NCI-H2081 treated with DMSO at 0.1 percent for 48 hours (cell line): ENCODE measurements at places on chromosomes 5 and 9.

DNA sequence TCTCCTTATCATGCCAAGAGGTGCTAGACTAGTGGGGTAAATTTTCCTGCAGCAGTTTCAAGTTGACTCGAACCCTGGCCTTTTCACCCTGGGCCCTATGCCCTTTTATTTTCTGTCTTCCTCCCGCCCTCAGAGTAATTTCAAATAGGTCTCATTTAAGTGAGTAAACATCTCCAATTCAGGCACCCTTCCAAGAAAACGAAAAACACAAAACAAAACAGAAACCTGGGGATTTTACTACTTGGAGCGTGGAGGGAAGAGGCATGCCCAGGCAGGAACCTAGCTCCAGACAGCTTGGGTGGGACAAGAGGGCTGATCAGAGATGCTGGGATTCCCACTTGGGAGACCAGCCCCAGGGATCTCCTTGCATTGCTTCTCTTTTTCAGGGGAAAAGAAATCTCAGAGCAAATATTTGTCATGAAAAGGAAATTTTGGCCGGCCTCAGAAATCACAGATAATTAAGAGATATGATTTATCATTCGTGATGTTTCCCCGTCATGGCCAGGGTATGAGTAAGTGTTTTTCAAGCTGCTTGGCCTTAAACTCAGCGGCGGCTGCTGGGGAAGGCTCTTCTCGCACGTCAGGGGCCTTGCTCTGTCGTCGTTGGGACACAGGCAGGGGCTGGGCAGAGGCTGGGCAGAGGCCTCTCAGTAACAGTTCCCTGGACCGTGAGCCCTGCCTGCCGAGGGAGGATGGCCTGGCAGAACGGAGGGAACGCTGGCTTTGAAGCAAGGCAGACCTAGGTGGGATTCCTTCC lies 248.6 kb upstream of the KLF4 start:
- no peak for DNase-seq

DNA sequence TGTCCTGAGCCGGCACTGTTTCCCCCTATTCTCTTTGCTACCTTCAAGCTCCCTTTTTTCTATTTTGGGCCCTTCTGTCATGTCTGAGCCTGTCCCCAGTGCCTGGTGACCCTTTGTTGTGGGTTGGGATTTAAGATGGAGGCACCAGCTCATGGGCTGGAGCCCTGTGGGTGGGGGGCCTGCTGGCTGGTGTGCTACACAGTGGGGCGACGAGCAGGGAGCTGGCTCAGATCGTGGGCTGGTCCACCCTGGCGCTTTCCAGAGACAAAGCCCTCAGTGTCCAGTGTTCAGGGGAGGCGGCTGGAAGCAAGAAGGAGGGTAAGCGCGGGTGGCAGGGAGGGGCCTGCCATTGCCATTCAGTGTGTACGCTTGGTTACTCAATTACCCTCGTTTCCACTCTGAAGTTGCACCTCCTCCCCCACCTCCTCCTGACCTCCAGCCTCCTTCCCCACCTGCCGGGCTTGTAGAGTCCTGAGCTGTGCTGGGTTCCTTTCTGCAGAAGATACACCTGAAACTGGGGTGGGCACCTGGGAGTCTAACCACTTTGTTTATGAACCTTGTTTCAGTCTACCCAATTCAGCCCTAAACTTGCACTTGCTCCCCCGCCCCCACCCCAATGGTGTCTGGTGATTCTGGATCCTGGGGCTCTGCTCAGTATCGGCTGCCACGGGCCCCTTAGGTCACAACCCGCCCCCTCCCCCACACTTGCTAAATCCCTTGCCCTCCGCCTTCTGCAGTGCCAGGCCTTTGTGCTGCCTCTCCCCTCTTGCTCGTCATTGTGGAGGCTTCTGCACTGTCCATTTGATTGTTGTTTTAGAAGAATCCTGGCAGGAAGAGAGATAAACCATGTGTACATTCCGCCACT lies 49.9 kb downstream of the MVB12B start:
- DNase-seq: no peak

- DNase-seq: no peak
Measured at GRCh38 chr5:93220431-93220830, 360.6 kb downstream of the NR2F1-AS1 start.

- no peak for DNase-seq
Measured at GRCh38 chr5:147784146-147784987, 1.8 kb upstream of the JAKMIP2 start.

- DNase-seq: no peak
Measured at GRCh38 chr5:72476721-72477120, 30.5 kb downstream of the ZNF366 start.

- peak; percentile 83 for DNase-seq
Measured at GRCh38 chr9:111961575-111961974, 65.0 kb downstream of the UGCG start.

- DNase-seq: no peak
Measured at GRCh38 chr9:93675336-93676150, 99.2 kb downstream of the PHF2 start.

GRCh38 chr5:177320879-177321278 lies 9.2 kb upstream of the MXD3 start:
- DNase-seq: no peak

DNA sequence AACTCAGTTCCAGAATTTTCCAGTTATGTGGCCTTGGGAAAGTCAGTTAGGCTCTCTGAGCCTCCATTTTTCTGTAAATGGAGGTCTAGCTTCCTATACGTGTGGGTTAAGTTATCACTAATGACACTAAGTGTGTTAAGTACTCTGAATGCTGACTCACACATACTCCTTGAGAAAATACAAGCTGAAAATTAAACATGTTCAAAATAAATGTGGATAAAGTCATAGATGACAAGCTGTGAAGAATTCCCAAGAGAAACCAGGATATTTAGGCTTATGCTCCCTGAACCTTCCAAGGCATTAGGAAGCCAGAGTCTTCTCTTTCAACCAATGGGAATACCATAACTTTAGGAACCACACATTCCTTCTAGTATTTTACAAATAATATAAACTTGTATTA lies 58.1 kb downstream of the ABCA1 start:
- no peak for DNase-seq

DNA sequence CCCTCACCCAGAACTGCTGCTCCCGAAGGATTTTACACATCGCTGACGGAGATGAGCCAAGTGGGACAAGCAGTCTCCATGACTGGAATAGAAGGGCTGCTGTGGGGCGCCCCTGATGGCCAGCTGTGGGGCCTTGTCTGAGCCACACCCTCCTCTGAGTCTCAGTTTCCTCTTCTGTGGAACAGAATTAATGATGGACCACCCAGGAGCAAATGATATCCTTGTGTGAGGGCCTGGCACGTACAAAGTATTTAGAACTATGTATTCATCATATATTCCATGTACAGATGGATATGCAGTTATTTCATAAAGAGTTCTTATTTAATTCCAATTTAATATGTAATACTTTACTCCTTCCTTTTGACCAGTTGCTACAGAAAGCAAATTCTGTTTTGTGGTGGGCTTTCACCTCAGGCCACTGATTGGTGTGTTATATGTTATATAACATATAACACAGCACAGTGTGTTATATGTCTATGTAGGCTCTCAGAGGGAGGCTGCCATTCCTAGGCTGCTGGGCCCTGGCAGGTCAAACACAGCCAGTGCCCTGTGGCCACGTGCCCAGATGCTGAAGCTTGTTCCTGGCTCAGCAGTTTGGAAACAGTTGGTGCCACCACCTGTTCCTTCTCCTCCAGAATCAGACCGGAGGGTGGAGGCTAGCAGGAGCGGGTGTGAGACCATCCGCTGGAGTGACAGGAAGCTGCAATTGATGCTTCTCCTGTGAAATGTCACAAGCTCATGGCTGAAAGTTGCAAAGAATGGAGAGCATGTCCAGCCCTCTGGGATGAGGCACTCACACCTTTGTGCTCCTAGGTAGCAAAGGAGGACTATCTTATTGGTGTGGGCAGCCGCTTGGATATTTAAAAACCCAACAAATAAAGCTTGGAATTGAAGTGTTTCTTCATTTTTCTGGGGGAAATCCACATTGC lies 4.4 kb upstream of the FGD3 start:
- DNase-seq: no peak

DNA sequence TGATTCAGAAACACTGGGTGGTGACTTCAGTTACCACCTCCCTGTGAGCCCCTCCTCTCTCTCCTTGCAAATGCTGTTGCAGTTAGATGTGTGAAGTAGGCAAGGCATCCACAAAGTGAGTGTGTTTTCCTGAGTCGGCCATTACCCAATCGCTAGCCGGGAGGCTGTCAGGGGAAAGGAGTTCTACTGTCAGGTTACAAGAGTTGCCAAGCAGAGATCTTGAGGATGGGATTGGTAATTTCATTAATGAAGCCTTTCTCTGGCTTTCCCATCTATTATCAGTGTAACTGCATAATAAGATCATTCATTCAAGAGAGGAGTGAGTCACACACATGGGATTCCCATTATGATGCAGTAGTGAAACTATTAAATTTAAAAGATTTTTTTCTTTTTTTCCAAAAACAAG lies 106.9 kb downstream of the GLDC start:
- DNase-seq: no peak

GRCh38 chr9:127452691-127453090 lies 1.4 kb downstream of the LRSAM1 start:
- no peak for DNase-seq

DNA sequence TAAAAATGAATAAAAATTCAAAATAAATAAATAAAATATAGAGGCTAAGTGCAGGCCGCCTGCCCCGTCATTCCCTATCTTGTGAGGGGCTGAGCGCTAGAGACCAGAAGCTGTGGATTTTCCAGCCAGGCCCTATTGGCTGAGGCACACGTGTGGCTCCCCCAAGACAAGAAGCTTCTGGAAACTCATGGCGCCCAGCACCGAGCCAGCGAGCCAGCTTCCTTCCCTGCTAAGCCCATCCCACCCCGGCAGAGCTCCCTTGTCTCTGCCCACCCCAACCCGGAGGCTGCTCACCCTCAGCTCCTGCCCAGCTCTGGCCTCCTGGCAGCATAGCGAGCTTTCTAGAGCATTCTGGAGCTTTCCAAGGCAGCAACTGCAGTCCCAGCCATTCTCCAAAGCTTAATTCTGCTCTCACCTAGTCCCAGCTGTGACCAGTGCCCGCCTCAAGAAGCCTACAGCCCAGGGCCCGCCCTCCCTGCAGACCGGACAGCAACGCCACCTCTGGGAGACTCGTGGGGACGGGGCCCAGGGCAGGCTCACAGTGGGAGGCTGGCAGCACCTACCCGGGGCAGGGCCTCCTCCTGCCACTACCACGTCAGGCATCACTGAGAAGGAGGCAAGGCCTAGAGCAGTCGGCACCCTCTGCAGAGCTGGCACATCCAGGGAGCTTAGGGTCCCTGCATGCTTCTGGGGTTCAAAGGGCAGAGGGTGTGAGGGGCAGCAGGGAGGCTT lies 23.2 kb upstream of the TMEM250 start:
- no peak for DNase-seq

DNA sequence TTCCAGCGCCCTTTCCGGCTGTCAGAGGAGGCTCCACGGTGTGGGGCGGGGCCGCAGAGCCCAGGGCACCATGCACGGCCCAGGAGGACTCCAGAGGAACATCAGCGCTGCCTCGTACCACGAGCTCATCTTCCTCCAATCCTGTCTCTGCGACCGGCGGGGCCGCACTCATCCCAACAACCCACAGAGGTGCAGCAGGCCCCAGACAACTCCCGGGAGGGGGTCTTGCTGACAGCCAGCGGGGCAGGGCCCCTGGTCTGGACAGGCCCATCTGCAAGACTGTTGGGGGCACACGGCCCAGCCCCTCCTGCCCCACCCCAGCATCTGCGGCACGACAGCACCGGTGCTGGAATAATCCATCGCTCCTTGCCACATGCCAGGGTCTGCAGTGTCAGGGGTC lies 88.8 kb downstream of the OLFM1 start:
- no peak for DNase-seq

GRCh38 chr5:104533498-104533897 lies 970.9 kb upstream of the NUDT12 start:
- DNase-seq: no peak

DNA sequence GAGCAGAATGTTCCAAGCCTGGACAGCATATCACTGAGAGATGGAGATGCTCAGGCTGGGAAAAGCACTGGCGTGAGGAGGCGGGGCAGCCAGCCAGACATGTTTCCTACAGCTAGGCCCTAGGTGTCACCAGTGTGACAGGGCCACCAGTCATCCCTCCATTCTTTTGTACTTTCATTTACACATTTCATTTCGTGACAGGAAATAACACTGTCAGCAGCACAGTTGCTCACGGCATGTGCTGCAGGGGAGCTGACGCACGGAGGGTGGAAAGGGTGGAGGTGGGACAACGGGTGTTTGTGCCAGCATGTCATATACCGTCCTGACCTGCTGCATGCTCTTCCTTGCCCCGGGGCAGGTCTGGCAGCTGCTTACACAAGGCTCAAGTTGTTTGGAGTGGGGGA lies 14.8 kb upstream of the CEMIP2 start:
- DNase-seq: peak; percentile 15
